ENCODE measurements at places on chromosomes 7 and 10.

- no peak for DNase-seq
These were observed 165.4 kb downstream of the GLI3 start for GRCh38 chr7:42071372-42072261.

DNA sequence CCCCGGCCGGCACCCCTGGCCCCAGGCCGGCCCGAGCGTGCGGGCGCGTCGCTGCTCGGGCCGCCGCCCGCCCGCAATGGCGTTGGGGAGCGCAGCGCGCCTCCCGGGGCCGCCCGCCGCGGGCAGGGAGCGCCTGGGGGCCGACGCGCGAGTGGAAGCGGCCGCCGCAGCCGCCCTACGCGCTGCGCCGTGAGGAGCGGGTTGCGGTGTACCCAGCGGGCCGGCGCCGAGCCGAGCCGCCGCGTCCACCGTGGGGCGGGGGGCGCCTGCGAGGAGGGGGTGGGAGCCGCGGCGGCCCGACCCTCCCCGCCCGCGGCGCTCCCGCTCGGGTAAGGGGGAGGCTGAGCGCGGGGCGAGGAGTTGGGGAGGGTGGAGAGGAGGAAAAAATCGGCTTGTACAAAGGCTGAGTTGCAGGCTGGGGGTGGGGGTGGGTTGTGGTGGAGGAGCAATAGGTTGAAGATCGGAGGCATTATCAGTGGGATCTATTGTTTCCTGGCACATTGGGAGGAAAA is 473 bp downstream of the PPP1R9A start:
- DNase-seq, result peak; percentile 73

- no peak for DNase-seq
These were observed 63.4 kb downstream of the VAX1 start for GRCh38 chr10:117074621-117075020.

DNA sequence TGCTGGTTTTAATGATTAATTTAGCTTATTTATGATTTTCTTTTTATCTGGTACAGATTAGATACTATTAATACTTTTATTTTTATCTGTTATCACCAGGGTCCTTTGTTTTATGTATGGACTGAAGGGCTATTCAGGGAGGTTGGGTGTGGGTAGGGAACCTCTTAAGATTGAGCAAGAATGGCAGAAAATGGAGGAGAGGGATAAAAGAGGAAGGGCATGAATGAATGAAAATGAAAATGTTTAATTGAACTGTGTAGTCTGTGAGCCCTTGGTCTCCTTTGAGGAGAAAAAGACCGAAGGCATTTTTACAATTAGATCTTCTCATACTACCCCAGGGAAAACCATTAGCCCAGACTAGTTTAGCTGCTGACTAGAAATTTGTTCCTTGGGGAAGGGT is 93.1 kb downstream of the CDK14 start:
- no peak for DNase-seq
